ENCODE measurements at places on chromosomes 4 and X.

GRCh38 chr4:77921701-77922100 lies 59.1 kb downstream of the MRPL1 start:
- no peak for DNase-seq

DNA sequence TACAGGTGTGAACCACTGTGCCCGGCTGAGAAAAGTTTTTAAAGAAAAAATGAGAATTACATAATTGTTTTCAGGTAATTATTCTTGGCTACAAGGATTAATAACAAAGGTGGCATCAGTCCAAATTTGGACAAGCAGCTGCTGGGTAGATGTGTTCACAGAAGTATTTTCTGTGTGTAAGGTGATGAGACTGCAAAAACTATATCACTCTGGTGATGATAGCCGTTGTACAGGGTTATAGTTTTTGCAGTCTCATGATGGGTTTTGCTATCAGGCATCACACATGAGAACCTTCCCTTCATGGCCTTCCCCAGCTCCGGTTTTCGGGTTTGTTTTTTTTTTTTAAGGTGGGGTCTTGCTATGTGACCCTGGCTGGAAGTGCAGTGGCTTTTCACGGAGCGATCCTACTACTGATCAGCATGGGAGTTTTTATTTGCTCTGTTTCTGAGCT lies 5.1 kb upstream of the SLC10A3 start:
- DNase-seq, result no peak

DNA sequence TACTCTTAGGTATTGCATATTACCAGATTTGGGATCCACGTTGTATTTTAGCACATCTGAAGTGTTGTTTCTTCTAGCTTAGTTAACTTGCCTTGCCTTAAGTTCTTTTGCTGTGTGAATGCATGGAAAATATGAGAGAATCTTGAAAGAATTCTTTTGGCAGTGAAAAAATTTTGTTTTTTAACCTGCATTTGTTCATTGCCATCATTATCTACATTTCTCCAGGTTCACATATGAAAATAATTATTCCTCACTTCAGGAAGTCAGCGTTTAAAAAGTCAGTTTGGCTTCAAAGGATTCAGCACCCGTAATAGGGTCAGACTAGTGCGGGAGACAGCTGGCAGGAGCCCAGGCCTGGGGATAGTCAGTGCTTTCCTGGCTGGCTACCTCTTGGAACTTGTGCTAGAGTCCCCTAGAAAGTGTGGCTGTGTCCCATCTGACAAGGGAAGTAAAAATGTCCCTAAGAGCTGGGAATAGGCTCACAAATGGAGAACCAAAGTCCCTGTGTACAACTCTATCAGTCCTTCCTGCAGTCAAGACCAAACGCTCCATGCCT lies 251.9 kb upstream of the KLF3 start:
- DNase-seq, result no peak

DNA sequence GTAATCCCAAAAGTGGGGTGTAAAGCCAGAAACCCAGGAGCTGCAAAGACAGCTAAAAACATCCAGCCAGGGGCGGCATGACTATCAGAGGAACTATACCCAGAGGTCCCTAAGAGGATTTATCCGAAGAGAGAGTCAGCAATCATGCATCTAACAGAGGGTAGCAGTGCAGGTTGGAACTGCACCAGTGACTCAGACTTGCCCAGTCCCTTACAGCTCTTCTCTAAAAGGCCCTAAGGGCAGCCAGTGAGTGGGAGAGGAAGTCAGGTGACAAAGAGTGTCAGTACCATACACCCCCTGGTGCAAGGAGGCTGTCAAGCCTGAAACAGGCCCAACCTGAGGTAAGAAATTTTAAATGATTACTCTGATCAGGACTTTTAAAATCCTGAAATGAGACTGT lies 88.1 kb downstream of the CAMK2D start:
- no peak for DNase-seq

GRCh38 chr4:133152831-133153481 lies 3.9 kb downstream of the PCDH10 start:
- no peak for DNase-seq

DNA sequence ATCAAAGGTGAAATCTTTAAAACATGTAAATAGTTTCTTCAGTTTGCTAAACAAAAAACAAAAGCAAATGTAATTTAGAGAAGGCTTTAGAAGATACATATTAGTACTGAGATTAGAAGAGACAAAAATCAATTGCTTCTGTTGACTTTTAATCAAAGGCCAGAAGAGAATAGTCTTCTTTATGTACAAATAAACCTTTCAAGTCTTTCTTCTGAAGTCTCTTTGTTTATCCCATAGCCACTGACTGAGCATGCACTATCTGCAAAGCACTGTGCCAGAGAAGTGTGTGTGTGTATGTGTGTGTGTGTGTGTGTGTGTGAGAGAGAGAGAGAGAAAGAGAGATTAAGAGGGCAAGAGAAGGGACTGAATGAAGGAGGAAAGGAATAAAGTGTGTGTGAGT lies 198.4 kb downstream of the GLUD2 start:
- DNase-seq, result no peak

- no peak for DNase-seq
Observed at GRCh38 chrX:40542208-40542607, 38.6 kb upstream of the ATP6AP2 start.

DNA sequence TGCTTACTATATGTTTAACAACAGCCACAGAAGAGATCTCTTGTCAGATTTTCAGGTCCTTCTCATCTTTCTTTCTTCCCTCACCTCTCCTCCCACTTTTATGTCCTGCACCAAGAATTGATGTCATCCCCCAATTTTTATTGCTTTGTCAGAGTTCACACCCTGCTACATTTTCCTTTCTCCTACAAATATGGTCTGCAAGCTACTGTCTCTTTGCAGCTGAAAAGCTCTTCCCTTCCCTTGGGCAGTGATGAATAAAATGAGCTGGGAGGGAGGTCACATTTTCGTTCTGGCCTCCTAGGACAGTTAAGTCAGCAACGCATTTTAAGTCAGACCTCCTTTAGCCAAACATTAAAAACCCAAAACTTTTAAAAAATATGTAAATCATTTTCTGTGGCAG lies 26.7 kb upstream of the VEGFD start:
- DNase-seq, result no peak

- no peak for DNase-seq
Observed at GRCh38 chrX:130523460-130524394, 121.9 kb downstream of the RBMX2 start.

GRCh38 chr4:75189711-75190335 lies 256.9 kb downstream of the PARM1 start:
- no peak for DNase-seq

GRCh38 chr4:81698538-81699296 lies 227.0 kb upstream of the RASGEF1B start:
- no peak for DNase-seq

DNA sequence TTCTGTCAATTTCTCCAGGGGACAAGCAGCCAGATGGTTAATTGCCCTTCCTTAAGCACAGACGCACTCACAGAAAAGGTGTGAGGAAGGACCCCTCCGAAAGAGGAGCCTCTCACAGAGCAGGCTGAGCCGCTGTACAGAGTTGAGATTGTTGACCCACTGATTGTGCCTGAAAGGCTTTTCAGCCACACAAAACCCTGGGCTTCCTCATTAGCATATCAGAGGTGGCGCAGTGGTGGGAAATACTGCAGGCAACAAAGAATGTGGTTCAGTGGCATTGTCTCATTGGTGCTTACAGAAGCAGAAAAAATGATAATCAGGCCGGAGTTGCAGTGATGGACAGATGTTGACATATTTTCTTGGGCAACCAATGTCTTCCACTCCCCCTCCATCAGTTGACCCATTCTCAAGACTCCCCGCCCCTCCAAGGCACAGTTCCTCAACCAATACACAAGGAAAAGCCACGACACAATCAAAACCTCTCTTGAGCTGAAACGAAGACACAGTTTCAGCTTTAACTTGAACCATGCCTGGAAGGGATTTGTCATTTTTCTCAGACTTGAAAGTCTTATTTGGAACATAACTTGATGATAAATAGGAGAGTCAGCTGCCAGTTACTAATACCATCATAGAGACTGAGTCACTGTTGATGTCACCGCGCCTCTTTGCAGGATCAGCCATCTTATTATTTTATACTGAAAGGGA lies 53.1 kb downstream of the ATXN3L start:
- DNase-seq, result peak; percentile 2

- DNase-seq, result no peak
Observed at GRCh38 chr4:18020145-18020670, 1.3 kb downstream of the LCORL start.

DNA sequence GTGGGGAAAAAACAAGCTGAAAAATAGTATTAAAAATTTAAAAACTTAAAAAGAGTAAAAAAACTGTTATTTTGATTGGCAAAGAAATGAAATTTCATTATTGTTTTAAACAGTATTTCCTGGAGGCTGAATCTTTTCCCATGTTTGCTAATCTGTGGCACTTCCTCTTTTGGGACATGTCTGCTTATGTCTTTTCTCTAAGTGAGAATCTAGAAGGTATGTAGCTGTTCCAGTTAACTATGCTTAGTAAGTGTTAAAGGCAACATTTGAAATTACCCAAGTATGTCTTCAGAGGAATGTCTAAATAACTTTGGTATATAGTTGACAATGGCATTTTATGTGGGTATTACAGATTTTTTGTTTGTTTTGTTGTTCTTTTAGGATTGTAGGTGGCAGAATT lies 81.6 kb upstream of the TBC1D9 start:
- DNase-seq, result no peak

Measured in stimulated activated CD8-positive, alpha-beta memory T cell treated with anti-CD3 and anti-CD28 coated beads, Interleukin-7, amount 100 ng/mL, for 24 hours (primary cell).